ENCODE measurements at places on chromosomes 12 and 14.

GRCh38 chr12:55659486-55660385, 23.0 kb downstream of the OR10P1 start:
- no peak for DNase-seq

DNA sequence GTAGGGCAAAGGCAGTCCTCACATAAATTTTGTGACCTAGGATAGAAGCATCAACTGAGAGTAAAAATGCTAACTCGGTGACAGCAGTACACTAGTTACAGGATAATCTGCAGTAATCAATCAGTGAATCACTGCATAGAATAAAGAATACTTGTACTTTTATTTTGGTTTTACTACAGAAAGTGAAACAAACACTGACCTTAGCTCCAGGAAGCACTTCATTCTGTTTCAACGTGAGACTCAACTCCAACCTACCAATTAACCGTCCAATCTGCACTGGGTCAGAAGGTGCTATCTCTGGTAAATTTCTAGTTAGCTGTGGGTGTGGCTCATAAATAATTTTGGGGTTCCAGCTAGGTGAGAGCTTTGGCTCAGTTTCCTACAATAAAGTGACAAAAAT, 21.8 kb downstream of the ATG2B start:
- DNase-seq, result no peak

GRCh38 chr12:62347922-62348650, 87.9 kb downstream of the USP15 start:
- DNase-seq, result no peak

DNA sequence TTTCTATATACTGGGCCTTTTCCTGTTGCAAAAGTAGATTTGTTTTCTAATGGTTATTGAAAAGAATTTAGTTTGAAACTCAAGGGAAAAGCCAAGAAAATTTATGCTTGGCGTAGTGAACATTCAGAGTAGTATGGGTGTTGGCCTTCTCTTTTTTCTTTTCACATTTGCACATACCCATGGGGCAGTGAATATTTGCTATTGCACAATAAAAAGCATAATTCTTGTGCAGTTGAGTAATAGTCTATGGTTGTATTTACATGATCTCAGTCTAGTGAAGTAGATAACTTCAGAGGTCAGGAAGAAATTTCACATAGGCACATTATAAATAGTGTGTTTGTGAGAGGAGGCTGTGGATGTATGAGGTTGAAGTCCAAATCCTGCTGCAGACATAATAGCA, 158.1 kb downstream of the FLRT2 start:
- no peak for DNase-seq

- DNase-seq, result no peak
Observed at GRCh38 chr12:12881151-12881909, 10.0 kb upstream of the GPRC5A start.

DNA sequence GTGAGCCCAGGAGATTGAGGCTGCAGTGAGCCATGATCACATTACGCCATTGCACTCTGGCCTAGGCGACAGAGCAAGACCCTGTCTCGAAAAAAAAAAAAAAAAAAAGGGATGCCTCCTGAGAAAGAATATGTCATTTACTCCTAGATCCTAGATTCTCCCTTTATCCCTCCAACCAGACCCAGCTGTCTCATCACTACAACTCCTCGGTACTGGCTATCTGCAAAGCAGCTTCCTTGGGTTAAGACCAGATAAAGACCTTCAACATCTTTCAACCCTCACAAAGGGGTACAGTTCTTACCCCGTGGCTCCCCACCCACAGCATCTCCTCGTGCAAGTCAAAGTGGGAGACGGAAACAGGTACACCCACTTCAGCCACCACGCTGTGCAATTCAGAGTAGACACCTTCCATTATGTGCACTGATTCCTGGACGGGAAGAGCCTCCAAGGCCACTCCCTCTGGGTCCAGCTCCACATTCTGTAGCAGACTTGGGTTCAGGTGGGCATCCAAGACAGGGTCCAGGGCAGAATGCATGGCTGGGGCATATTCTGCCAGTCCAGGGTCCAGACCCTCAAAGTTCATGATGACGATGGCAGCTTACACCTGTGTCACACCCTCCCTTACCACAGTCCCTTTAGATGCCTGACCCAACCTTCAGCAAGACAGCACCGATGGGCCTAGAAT, 1.1 kb downstream of the PAN2 start:
- no peak for DNase-seq

DNA sequence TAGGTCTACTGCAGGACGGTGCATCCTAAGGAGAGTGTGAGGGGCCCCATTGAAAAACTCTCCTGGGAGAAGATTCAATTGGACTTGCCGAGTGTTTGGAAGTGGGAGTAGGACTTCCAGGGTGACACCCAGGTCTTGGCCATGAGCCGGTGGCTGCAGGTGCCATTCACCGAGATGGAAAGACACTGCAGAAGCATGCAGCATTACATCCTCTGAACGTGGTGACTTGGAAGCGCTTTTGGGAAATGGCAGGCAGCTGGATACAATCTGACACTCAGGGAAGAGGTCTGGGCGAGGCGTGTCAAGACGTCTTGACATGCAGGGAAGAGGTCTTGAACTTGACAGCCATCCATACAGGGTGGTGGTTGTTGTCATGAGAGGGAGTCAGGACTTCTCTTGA, 126.9 kb downstream of the PAPOLA start:
- no peak for DNase-seq

All from activated CD8-positive, alpha-beta memory T cell treated with anti-CD3 and anti-CD28 coated beads for 4 hours (primary cell).